ENCODE measurements at places on chromosomes 12 and 14.

DNA sequence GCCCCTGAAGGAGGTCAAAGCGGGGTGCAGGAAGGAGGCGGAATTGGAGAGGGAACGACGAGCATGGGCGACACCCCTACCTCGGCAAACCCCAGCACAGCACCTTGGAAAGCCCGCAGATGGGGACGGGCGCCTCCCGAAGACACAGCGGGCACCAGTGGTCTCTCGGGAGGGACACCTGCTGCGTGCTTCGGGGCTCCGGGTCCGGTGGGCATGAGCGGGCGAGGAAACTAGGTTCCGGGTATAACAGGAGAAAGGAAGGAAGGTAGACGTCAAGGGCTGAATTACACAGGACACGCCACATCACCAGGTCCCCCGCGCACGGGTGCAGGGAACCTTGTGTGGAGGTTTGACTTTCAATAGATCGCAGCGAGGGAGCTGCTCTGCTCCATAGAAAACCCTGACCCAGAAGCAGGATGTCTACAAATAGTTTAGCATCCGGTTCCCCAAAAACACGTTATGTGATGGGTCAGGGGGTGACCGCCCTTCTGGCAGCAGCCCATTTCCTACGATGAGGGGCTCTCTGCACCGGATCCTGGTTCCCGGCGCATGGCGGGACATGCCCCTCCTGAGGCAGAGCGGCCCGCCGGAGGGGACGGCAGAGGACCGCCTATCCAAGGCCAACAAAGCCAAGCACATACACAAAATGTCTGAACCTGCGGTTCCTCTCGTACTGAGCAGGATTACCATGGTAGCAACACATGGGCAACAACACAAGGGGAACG lies 196.9 kb downstream of the ALG10 start:
- DNase-seq: no peak

DNA sequence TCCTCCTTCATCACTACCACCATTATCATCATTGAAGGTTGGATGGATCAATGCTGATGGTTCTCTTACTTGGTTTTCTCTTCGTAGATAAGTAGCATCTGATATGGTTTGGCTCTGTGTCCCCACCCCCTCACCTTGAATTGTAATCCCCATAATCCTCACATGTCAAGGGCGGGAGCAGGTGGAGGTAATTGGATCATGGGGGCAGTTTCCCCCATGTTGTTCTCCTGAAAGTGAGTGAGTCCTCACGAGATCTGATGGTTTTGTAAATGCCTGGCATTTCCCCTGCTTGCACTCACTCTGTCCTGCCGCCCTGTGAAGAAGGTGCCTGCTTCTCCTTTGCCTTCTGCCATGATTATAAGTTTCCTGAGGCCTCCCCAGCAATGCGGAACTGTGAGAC lies 172.4 kb upstream of the PWP1 start:
- DNase-seq: no peak

DNA sequence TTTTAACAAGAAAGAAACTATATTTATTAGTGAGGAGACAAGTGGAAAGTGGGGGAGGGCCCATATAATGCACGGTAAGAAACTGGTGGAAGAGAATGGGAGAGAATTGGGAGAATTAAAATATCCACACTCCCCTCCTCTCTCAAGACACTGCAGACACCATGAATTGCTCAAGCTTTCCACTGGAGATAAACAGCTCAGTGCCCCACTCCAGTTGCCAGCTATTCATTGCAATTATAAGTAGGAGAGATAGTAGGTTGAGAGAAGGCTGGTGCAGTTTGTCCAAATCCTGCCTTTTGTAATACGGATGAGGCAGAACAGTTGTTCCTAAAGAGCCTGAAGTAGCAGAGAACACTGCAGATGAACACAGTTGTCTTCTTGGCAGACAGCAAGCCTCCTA lies 38.2 kb downstream of the DCAF5 start:
- DNase-seq: no peak

- no peak for DNase-seq
Observed at GRCh38 chr14:104212206-104213095, 74.1 kb downstream of the KIF26A start.

DNA sequence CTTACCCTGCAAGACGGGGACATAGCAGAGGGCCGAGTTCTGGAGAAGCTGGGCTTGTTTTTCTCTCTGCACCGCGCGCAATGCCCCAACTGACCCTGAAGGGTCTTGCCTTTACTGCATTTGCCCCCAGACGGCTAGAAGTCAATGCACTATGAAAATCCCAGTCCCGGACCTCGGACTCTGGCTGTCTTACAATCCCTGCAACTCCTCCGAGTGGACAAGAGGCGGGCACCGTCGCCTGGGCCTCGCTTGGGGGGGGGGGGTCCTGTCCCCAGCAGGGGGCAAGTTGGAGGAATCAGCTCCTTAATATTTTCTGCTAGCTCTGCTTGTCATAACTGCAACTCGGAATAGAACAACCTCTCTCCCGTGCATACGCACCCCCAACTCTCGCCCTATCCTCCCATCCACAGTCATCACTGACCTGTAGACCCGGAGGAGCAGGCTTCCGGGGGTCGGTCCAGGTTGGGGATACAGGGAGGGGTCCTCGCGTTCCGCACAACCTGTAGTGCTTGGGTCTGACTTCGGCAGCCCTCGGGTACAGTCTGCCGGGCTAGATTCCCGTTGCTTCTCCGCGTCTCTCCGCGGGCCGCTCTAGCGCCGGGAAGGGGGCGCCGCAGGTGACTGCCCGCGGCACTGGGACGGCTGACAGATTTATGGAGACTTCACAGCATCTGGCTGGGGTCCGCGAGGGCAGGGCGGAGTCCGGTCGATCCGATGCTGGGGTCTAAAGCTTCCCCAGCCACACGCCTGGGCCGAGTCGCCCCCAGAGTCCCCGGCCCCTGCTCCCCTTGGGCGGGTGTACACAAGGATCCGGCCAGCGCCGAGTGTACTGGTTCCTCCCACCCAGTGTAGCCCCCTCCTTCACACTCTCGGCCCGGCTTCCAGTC lies 3.3 kb upstream of the PAX9 start:
- no peak for DNase-seq

- DNase-seq: no peak
Observed at GRCh38 chr12:99153293-99153692, 494.3 kb upstream of the GARIN6 start.

DNA sequence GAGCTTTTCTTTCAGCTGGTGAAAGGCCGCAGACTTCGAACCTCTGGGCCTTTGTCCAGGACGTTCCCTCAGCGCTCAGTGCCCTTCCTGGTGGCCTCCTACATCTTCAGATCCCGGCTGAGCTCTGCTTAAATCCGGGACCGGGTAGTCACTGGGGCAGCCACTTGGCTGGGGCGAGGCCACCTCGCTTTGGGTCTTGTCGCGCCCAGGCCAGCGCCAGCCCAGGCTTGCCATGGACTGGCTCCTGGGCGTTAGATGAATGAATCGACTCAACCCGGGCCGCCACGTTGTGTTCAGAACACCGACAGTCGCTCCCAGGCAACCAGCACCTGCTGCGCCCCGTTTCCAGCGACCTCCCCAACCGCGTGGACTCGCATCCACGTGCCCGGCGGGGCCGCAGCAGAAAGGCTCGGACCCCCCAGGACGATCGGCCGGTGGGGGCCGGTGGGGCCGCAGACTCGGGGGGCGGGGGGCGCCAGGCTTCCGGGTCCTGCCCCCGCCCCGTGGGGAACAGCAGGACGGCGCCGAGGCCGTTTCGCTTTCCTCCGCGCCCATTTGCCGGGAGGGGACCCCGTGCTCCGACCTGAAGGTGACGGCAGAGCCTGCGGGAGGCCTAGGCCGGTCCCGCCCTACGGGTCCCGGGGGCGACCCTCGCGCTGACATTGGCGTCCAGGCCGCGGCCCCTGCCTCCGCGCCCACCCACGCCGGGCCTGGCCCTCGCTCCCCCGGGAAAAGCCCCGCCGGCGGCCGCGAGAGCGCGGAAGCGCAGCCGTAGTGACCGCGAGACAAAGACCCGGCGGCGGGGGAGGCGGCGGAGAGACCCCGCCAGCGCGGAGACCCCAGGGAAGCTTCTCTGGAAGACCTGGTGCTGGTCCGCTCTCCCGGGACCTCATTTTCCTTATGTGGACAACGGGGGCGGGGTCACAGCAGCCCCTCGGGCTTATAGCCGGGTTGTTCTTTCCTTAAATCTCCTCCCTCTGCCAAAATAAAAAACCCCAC lies 37.3 kb upstream of the RCOR1 start:
- no peak for DNase-seq

- DNase-seq: no peak
Observed at GRCh38 chr14:59827401-59827800, 43.2 kb downstream of the RTN1 start.

- no peak for DNase-seq
Observed at GRCh38 chr14:56846970-56847930, 37.0 kb upstream of the OTX2 start.

GRCh38 chr12:32455607-32456071 lies 56.3 kb downstream of the FGD4 start:
- DNase-seq: no peak

- DNase-seq: no peak
Observed at GRCh38 chr12:124864326-124864752, 675 bp upstream of the SCARB1 start.

GRCh38 chr12:43964033-43964432 lies 128.2 kb downstream of the TMEM117 start:
- no peak for DNase-seq

DNA sequence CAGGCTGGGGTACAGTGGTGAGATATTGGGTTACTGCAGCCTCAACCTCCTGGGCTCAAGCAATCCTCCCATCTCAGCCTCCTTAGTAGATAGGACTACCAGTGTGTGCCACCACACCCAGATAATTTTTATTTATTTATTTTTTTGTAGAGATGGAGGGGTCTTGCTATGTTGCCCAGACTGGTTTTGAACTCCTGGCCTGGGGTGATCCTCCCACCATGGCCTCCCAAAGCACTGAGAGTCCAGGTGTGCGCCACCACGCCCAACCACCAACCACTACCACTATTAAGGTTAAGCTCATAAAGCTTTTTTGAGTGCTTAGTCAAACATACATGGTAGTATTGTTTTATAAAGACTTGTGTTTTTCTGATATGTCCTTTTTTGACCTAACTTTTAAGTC lies 3.9 kb downstream of the RIOX1 start:
- DNase-seq: no peak

- DNase-seq: no peak
Observed at GRCh38 chr12:60693019-60693626, 1097.3 kb downstream of the SLC16A7 start.

DNA sequence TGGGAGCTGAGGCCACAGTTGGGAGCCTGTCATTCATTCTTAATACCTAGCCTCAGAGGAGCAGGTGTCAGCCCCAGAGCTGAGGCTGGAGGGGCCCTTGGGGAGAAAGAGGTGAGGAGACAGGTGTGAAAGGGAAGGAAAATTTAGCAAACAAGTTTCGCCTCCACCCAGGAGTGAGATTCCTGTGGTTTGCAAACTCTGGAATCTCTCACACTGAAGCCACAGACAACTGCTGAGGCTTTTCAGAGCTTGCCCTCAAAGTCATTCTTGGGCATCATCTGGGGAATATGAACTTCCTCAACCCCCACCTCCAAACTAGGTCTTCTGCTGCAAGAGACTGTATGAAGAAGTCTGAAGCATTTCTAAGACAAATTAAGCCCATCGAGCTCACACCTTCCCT lies 589.5 kb upstream of the TBX3 start:
- DNase-seq: no peak

DNA sequence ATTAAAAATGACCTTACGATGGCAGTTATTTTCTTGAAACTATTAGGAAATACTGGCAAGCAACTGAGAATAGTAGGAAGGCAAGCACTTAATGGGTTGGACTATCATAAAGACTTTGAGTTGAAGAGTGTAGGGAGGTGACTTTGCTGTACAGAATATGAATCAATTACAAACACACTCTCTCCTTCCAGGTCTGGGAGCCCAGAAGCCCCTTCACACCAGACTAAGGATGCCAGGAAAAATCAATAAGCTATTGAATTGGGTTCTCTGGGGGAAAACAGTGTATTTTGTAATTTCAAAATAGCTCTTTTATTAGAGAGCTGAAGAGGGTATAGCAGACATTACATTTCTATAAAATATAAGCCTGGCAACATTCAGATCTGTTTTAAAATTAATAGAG lies 736.4 kb downstream of the NOVA1 start:
- DNase-seq: no peak

DNA sequence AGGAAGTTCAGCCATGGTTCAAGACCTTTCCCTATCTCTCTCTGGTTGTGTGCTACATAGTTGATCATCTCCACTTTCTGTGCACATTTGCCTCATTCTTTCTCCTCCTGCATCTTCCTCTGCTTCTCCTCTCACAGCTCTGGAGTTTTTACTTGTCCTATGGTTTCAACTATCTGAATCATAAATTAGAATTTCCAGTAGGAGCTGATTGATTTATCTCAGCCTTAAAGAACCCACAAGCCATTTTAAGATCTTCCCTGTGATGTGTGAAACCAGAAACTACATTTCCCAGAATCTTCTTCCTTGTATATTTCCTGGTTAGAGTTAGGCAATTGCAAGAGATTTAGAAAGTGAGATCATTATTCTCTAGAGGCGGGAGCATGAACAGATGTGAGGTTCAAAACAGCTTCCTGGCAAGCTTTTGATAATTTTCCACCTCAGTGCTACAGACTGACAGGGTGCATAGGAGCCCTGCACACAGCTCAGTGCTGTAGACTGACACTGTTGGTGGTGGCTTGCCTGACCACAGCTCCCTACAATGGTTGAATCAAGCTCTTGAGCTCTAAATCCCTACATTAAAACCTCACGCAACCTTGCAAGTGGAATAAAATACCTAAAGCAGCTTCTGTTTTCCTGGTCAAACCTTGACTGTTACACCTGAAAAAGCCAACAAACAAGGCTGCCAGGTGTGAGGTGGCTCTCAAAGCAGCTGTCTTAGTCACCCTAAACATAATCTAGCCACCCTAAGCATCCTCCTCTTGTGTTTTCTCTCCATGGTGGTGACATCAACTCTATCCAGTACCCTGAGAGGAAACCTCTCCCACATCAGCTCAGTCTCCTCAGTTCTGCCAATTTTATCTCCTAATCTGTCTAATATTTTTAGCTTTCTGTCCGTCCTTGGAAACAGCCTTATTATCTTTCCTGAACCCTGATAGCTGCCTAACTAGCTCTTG lies 21.5 kb upstream of the IFNG start:
- no peak for DNase-seq

GRCh38 chr14:71451501-71451900 lies 480.7 kb upstream of the RGS6 start:
- DNase-seq: no peak

DNA sequence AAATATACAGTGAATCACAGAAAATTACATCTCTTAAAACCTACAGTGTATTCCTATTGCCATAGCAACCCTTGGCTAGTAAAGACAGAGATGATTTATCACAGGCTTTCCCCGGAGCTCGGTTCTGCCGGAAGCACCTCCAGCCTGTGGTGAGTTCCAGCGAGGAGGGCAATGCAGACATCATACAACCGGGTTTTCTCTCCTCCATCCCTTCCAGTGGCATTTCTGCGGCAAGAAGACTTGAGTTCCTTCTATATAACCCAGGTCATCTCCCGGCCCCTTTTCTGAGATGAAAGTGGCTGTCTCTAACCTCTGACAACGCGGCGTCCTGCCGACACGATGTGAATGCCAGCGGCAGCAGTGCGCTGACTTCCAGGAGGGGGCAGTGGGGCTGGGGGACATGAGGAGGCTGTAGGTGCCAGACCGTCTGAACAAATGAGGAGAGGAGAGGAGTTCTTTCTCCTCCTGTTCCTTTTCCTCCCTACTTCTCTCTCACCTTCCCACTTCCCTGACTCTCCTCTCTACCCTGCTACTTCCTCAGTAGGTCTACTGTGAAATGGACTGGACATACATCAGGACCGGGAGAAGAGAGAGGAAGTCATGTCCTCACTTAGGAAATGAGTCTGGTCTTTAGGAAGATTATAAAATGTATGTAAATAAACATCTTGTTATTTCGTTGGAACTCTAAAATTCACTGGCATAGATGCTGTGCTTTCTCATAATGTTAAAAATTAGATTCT lies 68.6 kb upstream of the MAX start:
- no peak for DNase-seq
